Gastroesophageal sphincter (tissue), 4 donors: ENCODE measurements at places on chromosomes 11 and 22.

DNA sequence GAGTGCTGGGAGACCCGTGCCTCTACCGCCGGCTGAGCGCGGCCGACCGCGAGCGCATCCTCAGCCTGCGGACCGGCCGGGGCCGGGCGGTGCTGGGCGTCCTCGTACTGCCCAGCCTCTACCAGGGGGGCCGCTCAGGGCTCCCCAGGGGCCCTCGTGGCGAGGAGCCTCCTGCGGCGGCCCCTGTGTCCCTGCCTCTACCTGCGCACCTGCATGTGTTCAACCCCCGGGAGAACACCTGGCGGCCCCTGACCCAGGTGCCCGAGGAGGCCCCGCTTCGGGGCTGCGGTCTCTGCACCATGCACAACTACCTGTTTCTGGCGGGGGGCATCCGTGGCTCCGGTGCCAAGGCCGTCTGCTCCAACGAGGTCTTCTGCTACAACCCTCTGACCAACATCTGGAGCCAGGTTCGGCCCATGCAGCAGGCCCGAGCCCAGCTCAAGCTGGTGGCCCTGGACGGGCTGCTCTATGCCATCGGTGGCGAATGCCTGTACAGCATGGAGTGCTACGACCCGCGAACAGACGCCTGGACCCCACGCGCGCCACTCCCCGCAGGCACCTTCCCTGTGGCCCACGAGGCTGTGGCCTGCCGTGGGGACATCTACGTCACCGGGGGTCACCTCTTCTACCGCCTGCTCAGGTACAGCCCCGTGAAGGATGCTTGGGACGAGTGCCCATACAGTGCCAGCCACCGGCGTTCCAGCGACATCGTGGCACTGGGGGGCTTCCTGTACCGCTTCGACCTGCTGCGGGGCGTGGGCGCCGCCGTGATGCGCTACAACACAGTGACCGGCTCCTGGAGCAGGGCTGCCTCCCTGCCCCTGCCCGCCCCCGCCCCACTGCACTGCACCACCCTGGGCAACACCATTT lies 3.5 kb downstream of the KLHDC7B start:
- ATAC-seq = no peak

DNA sequence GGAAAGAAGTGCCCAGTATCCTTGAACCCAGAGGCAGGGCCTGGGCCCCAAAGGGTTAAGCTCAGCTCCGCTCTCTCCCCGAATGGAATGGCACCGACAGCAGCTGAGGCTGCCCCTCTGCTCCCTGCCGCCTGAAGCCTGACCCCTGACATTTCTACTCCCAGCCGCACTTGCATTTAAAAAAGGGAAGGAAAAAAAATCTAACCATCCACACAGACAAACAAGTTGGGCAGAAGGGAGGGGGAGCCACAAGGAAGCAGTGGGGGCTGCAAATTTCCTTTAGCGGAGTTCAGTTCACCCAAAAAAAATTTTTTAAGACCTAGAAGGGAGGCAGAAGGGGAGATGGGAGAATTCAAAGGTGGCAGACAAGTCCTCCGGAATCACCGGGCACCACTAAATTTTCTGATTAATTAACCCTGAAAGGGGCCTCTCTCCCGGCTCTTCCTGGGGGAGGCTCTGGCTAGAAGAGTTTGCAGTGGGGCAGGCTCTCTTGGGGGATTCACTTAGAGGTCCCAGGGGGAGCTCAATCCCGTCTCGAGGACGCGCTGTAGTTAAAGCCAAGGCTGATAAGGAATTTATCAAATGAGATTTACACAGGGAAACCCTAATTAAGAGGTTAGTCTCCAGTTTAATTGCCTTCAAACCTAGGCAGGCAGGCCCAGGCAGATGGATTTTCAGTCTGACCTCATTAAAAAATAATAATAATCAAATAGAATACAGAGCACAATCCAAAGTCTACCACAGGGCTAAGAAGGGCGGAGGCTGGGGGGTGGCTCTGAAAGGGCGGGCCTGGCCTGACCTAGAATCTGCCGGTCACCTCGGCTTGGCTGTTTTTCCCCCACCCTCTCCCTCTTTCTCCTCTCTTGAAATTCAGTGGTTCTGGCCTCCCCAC lies 25.6 kb downstream of the MN1 start:
- no peak for ATAC-seq

DNA sequence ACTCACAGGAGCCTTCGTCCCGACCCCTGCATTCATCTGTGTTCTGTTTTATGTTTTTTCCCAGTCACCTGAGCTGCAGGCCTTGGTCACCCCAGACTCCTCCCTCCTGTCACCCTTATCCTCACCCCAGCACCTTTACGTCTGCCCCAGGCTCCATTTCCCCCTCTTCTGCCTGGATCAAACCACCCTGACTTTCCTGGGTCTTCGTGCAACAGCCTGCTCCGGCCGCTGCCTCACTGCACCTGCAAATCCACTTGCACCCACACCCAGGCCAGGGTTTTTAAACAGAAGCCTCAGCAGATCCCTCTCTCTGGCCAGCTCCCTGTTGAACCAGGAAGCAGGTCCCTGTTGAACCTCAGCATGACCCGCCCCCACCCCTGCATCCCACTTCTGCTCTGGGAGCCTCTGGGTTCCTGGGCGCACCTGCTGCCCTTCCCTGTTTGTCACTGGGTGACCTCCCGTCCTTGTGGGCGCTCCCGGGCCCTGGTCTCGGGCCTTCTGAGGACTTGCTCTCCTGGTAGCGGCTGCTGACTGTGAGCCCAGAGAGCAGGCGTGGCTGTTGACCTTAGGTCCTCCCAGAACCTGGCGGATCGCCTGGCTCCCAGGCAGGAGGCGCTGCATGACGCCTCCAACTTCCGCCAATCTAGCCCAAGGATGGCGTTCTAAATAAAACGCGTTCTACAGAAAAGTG lies 12.8 kb downstream of the MAPK8IP2 start:
- ATAC-seq = peak; percentile 10

DNA sequence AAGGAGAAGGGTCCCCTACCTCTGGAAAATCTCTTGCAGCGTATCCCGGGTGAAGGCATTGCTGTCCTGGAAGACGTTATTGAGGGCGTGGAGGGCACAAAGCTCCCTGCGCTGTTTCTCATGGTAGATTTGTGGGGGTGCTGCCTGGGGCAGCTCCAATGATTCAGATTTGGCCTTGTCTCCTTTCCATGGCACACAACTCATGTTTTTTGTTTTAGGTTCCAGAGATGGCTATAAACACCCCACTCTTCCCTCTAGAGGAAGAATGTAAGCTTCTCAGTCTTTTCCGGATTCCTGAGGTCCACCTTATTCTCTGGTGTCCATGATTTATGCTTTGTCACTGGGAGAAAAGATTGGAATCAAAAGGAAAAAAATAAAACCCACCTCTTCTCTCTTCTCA lies 959 bp downstream of the JOSD1 start:
- no peak for ATAC-seq

GRCh38 chr22:32572741-32573500 lies 98.3 kb downstream of the FBXO7 start:
- ATAC-seq = no peak

GRCh38 chr11:120978701-120979100 lies 45.2 kb upstream of the TBCEL start:
- ATAC-seq = no peak

- no peak for ATAC-seq
These were observed 43.1 kb upstream of the MYH9 start for GRCh38 chr22:36430863-36431262.
